ENCODE measurements at places on chromosomes 4 and X. TPM values are rescaled to one million over a fixed set of nuclear protein-coding genes. Genes with fewer than 3 reads are reported as not detected.

MAGEA10 gene
- not detected for total RNA-seq

DNA sequence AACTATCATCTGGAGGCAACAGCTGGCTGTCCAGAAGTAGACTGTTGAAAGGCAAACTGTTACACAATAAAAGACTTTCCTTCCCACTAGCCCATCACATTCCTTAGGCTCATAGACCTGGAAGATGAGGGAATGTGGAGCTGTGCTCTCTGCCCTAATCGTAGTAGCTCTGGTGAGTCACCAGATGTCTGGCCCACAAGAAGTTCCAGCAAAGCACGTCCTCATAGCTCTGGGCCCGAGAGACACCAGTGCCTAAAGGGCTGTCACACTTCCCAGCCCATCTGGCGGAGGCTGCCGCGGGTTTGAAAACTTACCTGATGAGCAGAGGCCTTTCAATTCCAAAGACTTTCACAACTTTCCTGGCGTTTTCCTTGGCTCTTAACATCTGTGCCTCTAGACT, 81.7 kb upstream of the STOX2 start:
- no peak for DNase-seq

GRCh38 chr4:42492962-42493361, 95.7 kb downstream of the SHISA3 start:
- DNase-seq, result no peak

DNA sequence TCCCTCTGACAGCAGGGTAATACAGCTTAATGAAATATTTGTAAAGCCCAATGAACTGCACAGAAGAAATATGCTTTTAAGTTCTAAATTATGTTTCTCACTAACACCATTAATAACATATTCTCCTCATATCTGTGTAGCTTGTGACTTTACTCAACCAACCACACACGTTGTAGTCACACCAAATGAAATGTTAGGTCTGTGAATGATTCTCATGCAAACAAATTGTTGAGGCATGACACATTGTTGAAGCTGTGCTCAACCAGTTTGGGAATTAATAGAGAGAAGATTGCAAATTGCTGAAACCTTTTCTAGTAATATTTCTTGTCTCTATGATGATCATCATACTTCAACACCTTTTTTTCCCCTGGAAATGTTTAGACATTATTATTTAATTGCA, 645.9 kb downstream of the PCDH7 start:
- no peak for DNase-seq

GRCh38 chr4:100184787-100185186, 5.5 kb downstream of the DDIT4L start:
- DNase-seq, result no peak

Measured in activated naive CD8-positive, alpha-beta T cell treated with anti-CD3 and anti-CD28 coated beads, Interleukin-2, amount 10 ng/mL, durations not matched to agents 7 days and 5 days (primary cell).